Ammon's horn (tissue), 1 donor: ENCODE measurements at places on chromosomes 5 and 9.

DNA sequence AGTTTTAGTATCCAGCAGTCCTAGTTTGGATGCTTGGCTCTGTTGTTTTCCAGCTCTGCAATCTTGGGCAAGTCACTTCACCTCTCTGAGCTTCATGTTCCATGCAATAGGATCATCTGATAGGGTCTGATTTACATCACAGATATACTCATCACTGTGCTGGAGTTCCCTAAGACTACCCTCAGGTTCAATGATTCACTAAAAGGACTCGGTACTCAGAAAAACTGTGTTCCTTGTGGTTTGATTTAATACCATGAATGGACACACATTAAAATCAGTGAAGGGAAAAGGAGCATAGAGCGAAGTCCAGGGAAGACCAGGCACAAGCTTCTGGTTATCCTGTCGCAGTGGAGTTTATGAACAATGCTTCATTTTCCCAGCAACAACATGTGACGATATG, 119.9 kb upstream of the EFNA5 start:
- DNase-seq = no peak

GRCh38 chr5:150778517-150779396, at the start of gene SMIM3:
Gene SMIM3 (plus strand): TSS chr5:150778757. CDS start chr5:150795441, 16,684 bp downstream.
- DNase-seq = peak; percentile 71

DNA sequence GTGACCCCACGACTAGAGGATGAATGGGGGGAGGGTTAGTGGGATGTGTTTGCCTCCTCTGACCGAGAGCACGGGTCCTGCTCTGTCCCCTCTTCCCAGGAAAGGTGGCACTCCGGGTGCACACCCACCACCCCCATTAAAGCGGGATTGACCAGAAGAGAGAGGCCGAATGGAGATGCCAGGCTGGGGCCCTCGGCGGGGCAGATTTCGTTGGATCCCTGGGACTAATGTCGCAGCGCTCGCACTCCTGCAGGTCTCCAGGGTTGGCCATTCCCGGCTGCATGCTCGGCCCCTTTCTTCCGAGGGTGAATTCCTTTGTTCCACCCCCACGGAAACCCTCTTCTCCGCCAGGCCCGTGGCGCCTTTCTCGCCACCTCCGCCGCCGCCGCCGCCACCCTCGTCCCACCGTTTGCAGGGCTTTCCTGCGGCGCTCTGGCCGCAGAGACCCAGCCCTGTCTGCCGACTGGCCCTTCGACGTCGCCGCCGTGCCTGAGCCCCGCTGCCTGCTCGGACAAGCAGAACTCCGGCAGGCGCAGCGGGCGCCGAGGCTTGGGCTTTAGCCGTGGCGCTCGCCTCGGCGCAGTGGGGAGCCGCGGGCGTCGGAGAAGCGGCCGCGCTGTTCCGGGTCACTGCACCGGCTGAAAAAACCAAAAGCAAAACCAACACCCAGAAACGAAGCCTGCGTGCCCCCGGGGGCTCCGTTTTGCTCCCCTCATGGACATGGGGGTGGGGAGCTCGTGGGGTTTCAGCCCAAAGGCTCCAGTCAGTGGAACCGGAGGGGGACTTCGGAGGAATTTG, 11.8 kb downstream of the LMX1B start:
- DNase-seq = no peak

- DNase-seq = no peak
Measured at GRCh38 chr9:86902586-86902985, 44.7 kb downstream of the GAS1 start.

DNA sequence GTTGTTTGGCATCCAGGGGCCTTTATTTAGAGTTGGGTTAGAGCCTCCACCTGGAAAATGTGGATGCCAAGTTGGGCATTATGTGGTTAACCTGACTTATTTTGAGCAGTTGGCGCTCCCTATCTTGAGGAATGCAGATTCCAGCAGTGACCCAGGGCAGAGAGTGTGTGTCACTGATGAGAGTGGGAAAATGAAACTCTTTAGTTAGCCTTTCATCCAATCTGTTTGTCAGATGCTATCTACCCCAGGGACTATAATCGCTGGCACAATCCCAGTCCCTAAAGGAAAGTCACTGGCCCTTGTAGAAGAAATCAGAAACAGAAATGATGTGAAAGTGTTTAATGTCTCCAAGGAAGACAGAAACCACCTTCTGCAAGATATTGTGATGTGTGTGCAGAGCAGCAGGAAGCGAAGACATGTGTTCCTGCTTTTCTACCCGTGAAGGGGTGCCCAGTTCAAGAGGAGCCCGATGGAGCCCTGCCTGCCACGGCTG, 10.2 kb upstream of the STING1 start:
- no peak for DNase-seq

DNA sequence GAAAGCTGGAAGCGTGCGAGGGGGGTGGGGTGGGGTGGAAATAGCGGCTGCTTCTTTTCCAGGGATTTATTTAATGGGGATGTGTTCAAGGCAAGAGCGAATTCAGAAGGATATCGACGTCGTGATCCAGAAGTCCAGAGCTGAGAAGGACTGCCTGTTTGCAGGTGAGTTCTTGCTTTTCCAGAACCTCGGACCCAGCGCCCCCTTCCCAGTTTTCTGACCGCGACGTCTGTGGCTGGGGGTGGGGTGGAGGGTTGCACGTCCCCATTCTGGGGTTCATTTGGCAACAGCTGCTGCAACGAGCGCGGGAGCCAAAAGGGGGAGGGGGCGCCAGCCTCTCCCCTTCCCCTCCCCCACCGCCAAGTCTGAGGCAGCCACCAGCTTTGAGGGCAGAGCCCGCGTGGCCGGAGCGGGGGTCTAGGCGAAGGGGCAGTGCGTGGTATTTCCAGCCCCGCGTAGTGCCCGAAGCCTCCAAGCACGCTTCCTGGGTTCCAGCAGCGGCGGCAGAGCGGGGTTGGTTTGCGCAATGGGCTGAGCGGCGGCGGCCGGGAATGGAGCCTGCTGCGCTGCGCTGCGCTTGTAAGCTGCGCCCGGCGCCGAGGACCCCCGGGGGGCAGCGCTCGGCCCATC, 701 bp downstream of the PARP8 start:
- peak; percentile 32 for DNase-seq

GRCh38 chr9:112487799-112488340, 1.2 kb downstream of the KIAA1958 start:
- DNase-seq = peak; percentile 20

DNA sequence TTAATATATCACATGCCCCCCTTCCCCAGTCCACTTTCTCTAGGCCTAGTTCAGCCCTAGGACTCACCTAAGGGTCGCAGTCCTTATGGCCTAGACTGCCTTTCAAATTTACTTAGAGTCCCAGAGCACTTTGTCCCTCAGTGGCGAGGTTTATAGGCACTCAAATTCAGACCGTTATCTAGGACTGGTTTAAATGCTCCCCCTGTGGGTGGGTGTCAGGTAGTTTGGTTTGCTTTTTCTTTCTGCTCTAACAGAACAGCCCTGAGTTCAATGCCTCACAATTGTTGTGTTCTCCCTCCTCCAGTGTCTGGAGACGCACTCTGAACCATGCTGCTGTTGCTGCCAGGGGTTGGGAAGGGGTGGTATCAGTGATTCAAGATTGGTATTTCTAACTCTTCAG, 317.1 kb downstream of the MAT2B start:
- no peak for DNase-seq

DNA sequence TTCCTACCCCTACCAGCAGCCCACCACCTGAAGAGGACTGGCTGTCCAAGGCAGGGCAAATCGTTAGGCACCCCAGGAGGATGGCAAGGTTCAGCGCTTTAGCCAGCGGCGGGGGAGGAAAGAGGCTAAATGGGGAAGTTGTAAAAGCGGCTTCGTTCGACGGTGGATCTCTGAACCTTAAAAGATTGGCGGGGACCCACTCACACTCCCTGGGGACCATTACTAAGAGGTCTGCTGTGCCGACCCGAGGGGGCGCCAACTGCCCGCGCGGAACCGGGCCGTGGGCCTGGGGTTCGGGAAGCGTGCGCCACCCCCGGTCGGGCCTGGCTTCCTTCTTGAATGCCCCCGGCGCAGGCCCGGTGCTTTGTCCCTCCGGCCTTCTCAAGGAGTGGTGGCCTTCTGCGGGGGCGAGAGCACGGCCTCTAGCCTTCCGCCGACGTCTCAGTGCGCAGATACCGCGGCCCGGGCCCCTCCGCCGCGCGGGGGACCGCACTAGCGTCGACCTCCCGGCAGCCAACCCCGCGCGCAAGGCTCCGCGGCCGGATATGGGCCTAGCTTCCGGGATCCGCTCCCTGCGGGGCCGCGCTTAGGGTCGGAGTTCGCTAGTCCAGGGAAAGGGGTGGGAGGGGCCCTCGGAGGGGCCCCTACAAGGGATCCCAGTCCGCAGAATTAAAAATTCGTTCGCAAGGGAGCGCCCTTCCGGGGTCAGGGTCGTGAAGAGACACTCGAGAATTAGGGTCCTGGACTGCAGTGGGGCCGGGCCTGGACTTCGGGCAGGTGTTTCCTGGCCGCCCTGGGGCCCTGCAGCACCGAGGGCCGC, 10.5 kb downstream of the NR2F1-AS1 start:
- DNase-seq = no peak

GRCh38 chr9:82252116-82252515, 263.5 kb downstream of the SPATA31D1 start:
- DNase-seq = no peak

GRCh38 chr5:98474782-98475181, 298.7 kb upstream of the RGMB start:
- no peak for DNase-seq

DNA sequence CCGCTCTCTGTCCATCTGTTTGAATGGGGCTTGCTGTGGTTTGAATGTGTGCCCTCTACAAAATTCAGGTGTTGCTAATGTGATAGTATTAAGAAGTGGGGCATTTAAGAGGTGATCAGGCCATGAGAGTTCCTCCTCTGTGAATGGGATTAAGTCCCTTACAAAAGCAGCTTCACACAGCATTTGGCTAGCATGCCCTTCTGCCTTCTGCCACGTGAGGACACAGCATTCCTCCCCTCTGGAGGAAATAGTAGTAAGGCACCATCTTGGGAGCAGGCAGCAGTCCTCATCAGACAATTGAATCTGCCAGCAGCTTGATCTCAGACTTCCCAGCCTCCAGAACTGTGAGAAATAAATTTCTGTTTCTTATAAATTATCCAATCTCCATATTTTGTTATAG, 540.2 kb downstream of the CSNK1G3 start:
- DNase-seq = no peak

DNA sequence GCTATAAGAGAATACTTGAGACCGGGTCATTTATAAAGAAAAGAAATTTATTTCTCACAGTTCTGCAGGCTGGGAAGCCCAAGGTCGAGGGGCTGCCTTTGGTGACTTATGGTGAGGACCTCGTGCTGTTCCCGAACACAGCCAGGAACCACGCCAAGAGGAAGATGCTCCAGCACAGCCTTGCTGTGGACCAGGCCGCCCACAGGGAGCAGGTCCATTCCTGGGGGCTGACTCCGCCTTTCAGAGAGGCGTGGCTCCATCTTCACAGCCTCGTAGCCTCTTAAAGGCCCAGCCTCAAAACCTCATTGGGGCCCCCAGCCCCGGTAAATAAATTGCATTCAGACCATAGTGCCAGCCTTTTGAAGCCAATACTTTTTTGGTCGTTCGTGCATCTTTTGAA, 93.5 kb upstream of the CACNA1B start:
- no peak for DNase-seq

DNA sequence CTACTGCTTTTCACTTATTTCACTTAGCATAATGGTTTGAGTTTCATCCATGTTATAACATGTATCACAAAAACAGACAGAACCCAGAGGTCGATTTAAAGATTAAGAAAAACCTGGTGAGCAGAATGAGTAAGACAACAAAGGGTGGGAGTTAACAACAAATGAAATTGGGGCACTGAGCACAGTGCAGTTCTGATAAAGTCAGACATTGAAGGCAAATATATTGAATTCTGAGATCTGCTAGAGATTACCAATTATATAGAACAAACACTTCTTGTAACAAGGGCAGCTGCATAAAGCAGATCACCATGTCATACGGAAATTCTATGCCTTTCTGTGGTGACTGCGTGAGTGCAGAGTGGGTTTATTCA, 517.3 kb upstream of the RORB start:
- DNase-seq = no peak

DNA sequence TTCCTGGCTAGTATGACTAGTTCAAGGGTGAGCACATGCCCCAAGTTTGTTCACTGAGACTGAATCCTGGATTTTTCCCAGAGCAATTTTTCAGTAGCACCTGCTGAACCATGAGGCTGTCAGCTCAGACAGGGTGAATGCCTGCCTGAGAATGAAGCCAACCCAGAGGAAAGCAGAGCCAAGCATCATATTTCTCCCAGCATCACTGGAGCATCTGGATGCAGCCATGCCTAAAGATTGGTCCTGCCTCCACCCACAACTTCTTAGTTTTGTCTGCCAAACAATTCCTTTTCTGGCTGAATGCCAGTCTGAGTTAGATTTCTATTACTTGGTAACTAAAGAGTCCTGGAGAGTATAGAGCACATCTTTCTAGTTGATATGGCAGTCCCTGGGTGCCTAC, 343.6 kb downstream of the CSNK1G3 start:
- no peak for DNase-seq

DNA sequence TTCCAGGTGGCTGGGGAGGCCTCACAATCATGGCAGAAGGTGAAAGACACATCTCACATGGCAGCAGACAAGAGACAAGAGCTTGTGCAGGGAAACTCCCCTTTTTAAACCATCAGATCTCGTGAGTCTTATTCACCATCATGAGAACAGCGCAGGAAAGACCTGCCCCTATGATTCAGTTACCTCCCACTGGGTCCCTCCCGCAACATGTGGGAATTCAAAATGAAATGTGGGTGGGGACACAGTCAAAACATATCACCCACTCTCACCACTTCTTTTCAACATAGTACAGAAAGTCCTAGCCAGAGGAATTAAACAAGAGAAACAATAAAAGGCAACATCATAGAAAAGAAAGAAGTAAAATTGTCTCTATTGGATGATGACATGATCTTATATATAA, 223.4 kb upstream of the SLC24A2 start:
- DNase-seq = no peak

DNA sequence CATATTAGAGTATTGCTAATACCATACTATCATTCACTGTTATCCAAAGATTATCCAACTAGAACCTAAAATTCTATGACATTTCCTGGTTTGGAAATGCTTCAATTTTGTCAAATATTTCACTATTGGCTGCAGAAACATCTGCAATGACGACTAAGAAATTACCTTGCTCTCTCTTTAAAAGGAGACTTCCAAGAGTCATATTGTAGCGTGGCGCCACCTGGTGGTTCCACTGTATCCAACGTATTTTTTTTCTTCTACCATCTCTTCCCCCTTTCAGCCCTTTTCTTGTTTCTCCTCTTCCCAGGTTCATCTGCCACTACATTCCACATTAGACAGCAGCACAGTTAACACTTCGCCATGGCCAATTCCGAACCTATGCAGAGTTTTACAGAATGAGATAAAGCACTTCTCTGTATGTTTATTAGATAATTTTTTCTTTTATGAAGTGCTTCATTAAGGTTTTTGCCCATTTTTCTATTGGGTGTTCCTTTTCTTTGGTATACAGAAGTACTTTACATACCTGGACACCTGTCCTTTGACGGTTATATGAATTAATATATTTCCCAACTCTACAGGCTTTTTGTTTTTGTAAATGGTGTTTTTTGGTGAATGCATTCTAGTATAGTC, 153.5 kb downstream of the CDC42SE2 start:
- DNase-seq = peak; percentile 86
